Right ventricle myocardium superior (tissue), 1 donor: ENCODE measurements at places on chromosomes 13 and 19.

DNA sequence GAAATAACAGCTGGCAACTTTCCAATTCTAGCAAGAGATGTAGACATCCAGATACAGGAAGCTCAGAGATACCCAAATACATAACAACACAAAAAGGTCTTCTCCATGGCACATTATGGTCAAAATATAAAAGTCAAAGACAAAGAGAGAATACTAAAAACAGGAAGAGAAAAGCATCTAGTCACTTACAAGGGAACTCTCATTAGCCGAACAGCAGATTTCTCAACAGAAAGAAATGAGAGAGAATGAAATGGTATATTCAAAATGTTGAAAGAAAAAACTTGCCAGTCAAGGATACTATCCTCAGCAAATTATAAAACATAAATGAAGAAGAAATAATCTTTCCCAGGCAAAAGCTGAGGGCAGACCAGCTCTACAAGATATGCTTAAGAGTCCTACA lies 12.4 kb downstream of the ZNF780A start:
- DNase-seq, result no peak

GRCh38 chr13:26895081-26895807 lies 134.7 kb upstream of the GPR12 start:
- DNase-seq, result no peak

GRCh38 chr19:45409557-45409920 lies 3.1 kb downstream of the POLR1G start:
- no peak for DNase-seq

DNA sequence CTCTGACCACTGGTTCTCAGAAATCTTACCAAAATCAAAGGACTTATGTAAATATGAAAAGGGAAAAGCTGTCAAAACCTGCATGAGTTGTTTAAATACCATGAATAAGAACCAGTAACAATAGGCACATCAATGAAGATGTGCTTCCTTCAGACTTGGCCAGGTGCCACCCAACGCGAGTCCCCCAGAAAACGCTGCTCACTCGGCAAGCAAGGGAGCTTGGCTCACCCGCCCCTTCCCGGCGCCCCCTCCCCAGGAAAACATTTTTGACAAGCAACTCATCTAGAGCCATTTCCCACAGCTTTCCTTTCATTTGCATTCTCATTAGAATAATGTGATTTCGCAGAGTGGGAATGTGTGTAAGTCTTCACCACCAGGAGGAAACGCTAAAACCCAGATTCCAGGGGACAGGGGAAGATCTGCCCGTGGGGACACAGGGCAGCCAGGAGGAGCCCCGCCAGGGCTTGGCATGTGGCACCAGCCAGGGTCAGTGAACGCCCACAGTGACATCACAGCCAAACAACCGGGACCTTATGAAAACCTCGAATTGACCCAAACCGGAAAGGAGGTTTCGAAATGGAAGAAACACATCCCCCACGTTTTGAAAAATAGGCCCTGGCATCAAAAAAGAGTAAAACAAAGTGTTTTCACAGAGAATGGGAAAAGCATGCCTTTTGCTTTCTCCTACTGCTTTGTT lies 366.2 kb upstream of the TSHZ3 start:
- no peak for DNase-seq

GRCh38 chr13:31377946-31378345 lies 178.2 kb downstream of the B3GLCT start:
- DNase-seq, result no peak

DNA sequence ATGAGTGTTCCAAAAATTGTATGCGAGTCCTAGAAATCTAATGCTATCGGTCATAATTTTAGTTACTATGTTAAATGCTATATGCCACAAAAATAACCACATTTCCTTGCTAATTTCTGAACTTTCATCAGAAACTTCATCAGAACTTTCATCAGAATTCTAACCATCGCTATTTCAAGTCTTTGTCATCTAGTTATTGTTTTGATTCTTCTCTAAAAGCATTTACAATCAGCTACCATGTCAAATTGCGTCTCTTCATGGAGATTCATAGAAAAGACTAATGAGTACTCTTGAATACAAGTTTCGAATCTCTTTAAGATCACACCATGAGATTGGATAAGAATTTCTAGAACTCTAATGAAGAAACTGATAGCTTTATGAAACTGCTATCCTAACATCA lies 52.7 kb upstream of the TM9SF2 start:
- DNase-seq, result no peak

DNA sequence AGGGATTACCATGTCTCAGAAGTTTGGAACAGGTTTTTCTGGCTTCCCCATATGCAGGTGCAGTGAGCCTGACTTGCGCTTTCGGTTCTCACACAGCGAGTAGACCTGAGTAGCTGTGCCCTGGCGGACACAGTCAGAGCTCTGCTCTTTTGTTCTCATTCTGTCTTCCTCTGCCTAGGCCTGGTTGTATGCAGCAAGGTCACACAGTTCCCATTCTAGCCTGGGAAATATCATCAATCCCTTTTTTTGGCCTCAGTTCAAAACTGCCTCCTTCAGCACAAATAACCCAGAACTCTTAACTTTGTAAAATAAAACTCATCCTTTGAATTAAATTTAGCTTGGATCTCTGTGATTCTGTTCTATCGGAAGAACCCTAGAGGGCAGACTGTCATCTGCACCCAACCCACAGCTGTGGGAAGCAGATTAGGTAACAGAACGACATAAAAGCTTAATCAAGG lies 10.2 kb downstream of the OXGR1 start:
- DNase-seq, result no peak

DNA sequence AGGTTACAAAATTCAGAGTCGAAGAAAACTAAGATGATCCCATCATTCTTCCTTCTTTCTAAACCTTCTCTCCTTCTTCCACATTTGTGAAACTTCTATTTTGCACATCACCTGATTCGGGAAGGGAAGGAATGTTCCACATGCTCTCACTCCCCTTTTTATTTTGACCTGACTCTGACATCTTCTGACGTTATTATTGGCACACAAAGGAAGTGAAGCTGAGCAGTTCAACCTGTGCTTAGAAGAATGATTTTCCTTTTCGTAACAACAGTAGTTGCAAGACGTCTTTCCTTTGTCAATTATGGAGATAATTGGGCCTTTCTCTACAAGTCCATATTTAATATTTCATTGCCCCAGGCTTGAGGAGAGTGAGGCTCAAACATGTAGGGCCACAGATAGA lies 18.0 kb downstream of the FAM124A start:
- no peak for DNase-seq

DNA sequence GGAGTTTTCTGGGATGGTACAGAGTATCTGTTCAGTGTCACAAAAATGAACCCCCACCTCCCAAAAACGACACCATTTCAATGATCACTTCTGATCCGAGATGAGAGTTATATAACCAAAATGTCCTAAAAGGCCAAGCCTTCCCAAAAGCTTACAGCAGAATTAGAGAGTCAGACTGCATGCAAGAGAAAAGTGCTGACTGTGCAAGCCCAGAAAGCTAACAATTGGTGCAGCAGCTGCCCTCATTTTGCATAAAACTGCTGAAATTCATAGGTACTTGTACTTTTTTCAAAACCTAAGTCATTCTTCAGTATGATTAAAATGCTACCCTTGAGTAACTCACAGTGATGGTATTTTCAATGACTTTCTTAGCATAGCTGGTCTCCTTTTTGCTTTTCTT lies 819.6 kb upstream of the ARGLU1 start:
- DNase-seq, result no peak

DNA sequence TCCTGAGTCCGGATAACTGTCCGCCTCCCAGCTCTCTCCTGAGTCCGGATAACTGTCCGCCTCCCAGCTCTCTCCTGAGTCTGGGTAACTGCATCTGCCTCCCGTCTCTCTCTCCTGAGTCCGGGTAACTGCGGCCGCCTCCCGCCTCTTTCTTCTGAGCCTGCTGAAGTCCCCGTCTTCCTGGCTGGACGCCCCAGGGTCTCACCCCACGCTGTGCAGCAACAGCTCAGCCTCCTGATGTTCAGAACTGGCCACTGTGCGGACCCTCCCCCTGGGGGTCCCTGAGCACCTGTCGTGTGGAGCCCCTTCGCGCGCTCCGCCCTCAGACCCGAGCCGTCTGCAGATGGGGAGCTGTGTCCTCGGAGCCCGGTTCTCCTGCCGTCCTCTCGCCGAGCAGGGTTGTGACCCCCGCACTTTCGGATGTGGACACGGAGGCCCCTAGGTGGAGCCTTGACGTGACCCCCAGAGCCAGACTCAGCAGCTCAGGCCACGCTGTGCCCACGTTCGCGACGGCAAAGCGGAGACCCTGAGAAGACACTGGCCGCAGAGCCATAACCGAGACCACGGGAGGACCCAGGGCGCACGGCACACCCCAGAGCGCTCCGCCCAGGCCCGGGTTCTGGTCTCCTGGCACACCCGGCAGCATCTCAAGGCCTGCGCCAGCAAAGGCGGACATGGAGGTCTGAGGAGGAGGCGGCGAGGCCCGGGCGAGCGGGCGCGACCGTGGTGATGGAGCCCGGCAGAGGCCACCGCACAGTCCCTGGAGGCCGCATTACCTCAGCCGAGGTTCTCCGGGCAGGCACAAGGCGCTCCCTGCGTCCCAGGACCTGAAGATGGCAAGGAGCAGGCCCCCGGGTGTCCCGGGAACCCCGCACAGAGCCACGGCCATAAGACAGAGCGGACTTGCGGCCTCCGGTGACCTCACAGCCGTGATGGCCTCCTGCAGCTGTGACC lies 15.9 kb downstream of the SBNO2 start:
- DNase-seq, result no peak

- no peak for DNase-seq
These were observed 3.0 kb upstream of the PTGER1 start for GRCh38 chr19:14478113-14478545.

GRCh38 chr13:42022796-42023493 lies 25.5 kb upstream of the DGKH start:
- no peak for DNase-seq

- DNase-seq, result no peak
These were observed 41.9 kb downstream of the CYP4F22 start for GRCh38 chr19:15550273-15550672.

DNA sequence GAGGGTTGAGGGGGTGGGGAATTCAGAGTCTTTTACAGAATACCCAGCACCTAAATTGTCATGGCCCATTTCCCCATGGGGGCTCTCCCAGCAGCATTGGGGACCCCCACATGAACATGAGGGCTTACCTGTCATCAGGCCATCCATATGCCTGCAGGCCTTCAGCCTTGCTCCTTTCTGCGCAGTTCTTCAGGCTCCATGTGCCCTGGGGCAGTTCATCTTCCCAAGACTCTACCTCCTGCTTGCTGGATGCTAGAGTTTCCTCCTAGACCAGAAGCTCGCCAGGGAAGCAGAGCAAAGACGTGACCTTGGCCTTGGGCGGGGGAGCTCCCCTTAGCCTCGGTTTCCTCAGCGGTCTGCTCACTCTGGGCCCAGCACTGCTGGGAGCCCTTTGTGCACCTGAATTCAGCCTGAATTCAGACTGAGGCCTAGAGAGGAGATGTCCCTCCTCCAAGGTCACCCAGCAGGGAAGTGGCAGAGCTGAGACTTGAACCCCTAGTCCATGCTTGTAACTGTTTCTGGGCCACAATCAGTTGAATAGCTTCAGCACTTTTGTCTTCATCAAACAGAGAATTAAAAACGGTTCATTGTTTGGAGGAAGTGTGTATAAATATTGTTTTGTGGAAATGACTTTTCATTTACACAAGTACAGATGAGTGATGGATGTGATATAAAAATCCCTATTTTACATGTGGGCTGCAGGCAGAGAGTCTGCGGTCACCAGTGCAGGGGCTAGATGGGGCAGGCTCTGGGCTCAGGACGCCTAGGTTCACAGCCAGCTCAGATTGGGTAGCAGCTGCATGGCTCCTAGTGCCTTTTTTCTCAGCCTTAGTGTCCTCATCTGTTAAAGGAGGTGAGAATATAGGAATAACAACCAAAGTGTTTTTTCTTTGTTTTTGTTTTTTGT lies 9.5 kb downstream of the PPP5C start:
- no peak for DNase-seq

DNA sequence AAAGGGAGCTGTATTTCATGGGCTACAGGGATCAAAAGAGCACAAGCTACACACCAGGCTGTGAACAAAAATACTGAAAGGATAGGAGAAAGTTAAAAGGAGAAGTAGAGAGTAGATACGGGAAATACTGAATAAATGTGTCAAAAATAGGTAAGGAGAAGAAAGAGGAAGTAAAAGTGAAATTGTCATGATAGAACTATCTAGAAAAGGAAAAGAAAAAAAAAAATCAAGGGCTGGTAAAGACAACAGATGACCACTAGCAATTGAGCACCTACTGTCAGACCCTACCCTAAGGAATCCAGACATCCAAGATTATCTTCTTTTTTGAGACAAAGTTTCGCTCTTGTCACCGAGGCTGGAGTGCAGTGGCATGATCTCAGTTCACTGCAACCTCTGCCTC lies 4.8 kb downstream of the RUBCNL start:
- DNase-seq, result no peak

- DNase-seq, result no peak
These were observed 13.5 kb downstream of the SLC15A1 start for GRCh38 chr13:98738993-98739392.

- no peak for DNase-seq
These were observed 32.5 kb downstream of the ZNF567 start for GRCh38 chr19:36719687-36720556.

- no peak for DNase-seq
These were observed 32.3 kb downstream of the LPAR6 start for GRCh38 chr13:48380581-48380980.

DNA sequence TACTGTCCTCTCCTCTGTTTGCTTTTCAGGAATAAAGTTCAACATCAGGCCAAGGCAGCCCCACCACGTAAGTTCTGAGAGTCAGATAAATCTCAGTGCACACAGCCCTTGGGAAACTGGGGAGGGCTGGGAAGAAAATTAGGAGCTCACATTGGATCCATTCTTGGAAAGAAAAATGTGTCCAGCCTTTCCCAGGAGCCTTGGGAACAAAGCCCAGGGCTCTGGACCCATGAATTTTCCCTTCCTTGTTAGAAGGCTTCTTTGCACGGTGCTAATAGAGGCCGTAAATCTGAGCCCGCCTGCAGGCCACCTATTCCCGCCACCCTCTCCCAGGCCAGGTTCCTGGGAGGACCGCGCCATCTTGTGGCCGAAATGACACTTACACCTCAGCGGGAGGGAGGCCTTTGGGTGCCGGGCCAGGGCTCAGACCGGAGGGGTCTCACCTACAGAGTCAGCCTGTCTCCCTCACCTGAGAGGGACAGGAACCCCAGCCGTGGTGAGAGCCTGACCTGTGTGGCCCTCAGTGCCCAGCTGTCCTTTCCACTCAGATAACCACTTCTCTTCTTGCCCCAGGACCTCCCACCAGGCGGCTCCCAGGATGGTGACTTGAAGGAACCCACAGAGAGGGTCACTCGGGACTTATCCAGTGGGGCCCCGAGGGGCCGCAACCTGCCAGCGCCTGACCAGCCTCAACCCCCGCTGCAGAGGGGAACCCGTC lies 25.1 kb upstream of the KCTD15 start:
- DNase-seq, result peak; percentile 79

- no peak for DNase-seq
These were observed 38.6 kb upstream of the ZNF30 start for GRCh38 chr19:34888091-34888490.

DNA sequence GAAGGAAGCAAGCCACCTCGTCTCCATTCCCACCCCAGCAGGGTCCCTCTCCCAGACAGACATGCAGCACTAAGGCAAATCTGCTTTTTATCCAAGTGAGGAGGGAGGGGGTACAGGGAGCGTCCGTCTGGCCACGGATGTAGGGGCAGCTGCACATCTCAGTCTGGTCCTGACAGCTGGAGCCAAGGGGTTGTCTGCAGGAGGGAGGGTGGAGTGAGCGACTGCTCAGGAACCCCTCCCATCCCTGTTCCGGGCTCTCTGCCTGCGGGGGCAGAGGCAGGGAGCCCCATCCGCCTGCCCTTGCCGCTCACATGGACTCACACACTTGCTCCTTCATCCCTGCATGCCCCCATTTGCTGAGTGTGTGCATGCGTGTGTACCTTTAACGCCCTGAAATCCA lies 2.5 kb downstream of the TMEM190 start:
- DNase-seq, result no peak
